Activated CD4-positive, alpha-beta T cell treated with anti-CD3 and anti-CD28 coated beads for 24 hours (primary cell): ENCODE measurements at places on chromosomes 5 and 9.

DNA sequence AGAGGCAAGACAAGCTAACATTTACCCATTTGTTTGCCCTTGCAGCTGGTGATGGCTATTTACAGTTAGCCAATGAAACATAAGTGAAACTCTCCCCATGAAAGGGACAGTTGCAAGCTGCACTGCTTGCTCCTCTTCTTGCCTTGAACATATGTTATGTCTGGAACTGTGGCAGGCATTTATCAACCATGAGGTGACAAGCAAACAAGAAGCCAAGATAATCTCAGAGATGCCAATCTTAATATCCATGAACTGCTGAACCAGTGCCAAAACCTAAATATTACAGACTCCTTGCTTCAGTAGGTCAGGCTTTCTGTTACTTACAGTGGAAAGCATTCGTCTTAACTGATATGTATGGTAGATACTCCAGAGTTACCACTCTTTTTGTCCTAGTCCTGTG lies 133.4 kb downstream of the ACTBL2 start:
- DNase-seq: no peak

DNA sequence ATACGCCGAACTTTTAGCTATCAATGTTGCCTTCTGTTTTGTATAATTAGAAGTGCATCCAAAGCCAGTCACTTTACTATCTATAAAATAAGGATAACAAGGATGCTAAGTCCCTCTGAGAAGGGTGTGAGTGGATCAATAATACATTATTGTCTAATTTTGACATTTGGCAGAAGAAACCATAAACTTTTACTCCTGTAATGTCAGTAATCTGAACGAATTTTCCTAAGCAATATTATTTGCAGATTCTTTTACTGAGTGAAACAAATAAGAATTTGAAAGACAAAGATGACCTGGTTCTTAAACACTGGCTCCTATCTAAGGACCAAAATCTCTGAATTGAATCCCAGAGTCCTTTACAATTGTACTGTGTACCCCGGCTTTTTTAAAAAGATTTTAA lies 126.6 kb upstream of the TMEM161B start:
- no peak for DNase-seq

GRCh38 chr9:127036437-127036836 lies 86.0 kb downstream of the ANGPTL2 start:
- no peak for DNase-seq

DNA sequence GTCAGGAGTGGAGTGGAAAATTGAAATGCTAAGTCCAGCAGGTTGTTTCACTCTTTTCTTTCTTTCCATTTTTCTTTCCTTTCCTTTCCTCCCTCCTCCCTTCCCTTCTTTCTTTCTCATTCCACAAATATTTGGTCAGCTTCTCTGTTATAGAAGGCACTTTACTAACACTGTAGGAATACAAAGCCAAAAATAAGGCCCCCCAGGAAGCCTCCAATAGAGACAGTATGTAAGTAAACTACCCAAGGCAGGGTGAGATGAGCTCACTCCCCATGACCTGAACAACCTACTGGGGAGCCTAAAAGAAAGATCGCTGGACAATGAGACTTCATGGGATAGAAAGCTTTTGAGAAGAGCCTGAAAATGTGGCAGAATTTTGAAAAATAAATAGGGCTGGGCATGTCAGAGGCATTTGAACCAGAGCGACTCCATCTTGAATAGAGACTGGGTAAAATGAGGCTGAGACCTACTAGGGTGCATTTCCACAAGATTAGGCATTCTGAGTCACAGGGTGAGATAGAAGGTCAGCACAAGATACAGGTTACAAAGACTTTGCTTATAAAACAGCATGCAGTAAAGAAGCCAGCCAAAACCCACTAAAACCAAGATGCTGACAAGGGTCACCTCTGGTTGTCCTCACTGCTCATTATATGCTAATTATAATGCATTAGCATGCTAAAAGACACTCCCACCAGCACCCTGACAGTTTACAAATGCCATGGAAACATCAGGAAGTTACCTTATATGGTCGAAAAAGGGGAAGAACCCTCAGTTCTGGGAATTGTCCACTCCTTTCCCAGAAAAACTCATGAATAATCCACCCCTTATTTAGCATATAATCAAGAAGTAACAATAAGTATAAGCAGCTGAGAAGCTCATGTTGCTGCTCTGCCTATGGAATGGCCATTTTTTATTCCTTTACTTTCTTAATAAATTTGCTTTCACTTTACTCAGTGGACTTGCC lies 158.9 kb upstream of the EGFLAM start:
- no peak for DNase-seq

DNA sequence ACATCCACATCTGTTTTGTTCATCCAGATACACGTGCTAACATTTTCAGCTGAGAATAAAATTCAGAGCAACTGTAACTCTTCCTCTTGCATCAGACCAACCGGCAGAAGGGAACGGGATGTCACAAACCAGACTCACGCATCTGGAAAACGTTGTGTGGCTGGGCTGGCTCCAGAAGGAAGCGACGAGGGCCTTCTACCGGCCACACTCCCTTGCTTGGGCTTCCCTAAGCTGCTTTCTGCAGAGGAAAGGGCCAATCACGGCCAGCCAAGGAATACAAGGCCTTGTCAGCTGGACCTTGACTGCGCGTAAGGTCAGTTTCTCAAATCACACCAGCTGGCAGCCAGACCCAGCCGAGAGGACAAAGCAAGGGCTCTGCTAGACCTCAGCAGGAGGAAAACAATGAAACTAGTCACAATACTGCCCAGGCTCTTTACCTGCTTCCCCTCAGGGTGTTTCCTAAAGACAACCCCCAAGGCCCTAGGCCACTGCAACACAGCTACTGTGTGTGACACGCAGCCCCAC lies 106.1 kb downstream of the THBS4 start:
- DNase-seq: no peak

- no peak for DNase-seq
These were observed 22.1 kb downstream of the URM1 start for GRCh38 chr9:128393145-128393775.

GRCh38 chr5:132462856-132463745 lies 27.5 kb downstream of the IRF1 start:
- no peak for DNase-seq

GRCh38 chr5:18203296-18203695 lies 569.0 kb downstream of the TAF11L14 start:
- DNase-seq: no peak

DNA sequence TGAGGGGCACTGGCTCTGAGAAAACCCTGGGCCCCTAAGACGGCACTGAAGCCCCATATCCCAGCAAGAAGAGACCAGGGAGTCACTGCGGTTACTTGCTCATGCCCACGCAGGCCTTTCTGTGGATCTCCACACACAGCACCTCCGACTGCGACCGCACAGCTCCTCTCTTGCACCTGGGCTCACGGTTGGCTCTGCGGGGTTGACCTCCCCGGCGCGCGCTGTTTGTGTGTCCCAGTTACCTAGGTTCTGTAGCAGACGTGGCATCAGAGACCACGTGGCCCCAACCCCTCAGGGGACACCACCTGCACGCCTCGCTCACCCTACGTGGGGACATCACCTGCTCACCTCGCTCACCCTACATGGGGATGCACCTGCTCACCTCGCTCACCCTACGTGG lies 12.7 kb downstream of the LPCAT1 start:
- no peak for DNase-seq

DNA sequence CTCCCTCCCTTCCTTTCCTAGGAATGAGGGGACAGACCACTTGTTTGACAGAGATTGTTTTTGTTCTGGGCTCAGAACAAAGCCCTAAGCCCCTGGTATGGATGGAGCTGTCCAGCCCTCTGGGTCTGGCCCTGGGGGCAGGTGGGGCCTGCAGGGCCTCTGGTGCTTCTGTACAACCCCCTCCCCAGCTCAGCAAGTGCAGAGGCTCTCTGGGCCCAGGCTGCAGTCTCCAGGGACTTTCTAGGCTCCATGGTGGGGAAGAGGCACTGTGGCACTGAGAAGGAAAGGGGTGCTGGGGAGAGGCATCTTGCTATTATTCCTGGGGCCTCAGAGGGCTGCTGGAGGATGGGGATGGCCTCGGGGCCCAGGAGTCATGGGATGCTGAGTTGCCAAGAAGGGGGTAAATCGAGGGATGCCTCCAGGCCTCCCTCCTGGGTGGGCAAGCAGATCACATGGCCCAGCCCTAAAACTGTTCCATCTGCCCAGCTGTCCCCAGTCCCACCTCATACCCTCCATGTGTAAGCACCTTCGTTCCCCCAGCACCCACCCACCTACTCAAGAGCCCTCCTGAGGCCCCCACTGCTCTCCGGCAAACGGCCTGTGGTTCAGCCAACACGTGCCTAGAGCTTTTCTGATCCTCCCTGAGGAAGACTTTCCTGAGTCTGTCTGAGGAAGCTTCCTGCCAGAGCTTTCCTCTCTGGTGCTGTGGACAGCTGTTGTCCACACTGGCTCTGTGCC lies 225.7 kb downstream of the CACNA1B start:
- no peak for DNase-seq

DNA sequence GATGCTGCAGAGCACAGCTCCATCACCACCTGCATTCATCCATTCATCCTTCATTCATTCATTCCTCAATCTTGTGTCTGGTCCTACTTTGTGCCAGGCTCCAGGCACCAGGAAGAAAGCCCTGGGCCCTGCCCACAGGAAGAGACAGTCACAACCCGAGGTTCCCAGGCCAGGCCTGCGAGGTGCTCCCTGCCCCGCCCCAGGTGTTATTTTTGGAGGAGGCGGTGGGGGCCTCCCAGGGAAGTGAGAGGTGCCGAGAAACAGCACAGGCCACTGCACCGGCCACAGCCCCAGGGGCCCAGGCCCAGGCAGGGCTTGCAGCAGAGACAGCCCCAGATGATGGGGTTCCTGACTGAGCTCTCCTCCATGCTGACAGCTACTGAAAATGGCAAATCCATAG lies 33.4 kb downstream of the VAV2 start:
- DNase-seq: no peak

DNA sequence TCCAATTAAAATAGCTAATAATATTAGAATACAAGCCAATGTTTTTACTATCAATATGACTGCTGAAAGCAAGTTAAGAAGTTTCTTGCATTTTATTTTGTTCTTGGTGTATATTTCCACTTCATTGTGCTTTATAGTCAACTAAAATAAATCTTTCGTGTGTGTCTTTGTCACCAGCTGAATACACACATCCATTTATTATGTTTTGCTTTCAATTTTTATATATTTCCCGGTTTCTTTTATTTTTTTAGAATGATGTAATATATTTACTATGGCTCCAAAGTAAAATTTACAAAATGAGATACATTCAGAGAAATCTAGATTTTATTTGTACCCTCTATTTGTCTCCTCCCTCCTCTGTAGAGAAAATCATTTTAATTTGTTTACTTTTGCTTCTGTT lies 495.9 kb upstream of the PAPPA start:
- no peak for DNase-seq

GRCh38 chr9:119302988-119303698 lies 66.1 kb downstream of the BRINP1 start:
- no peak for DNase-seq

DNA sequence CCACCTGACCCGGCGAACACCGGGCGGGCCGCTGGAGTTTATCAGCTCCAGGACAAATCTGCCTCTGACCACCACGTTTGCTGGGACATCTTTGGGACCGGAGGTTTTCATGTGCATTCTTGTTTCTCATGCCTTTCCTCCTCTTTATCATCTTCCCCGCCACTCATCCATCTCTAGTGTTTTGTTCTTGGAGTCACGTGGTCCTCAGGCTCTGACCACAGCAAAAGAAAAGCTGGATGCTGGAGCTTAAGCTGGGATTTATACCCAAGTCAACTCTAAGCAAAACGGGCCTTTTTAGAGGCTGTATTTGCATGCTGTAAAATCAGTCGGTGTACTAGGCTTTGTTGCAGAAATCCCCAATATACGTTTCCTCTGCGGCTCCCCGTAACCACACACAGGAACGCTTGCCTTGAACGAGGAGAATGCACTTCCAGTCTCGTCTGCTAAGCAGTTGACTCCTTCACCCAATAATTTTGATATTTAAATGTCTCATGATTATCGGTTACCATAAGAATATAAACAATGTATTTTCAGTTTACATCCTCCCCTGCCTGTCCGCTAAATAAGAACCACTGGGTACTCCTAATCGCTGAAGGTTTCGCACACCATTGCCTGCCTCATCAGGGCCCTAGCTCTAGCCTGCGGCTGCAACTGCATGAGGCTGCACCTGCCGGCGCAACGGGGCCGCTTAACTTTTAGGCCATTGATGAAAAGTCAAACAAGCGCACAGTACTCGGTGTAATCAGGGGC lies 560 bp upstream of the NDUFS6 start:
- DNase-seq: peak; percentile 14

GRCh38 chr5:11072568-11072967 lies 311.5 kb upstream of the DAP start:
- no peak for DNase-seq

DNA sequence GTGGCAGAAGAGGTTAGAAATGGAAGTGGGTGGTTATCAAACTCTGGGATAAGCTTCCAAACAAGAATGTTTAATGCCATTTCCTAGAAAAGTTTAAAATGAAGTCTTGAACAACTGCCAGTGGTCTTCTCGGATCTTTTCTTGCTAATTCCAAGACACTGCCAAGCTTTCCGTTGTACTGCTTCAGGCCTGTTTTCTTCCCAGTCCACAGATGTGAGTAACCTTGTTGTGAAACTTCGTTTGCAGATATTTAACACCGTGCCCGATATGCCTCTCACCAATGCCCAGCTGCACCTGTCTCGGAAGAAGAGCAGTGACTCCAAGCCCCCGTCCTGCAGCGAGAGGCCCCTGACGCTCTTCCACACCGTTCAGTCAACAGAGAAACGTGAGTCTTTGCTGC lies 269.8 kb downstream of the NR3C1 start:
- DNase-seq: no peak

DNA sequence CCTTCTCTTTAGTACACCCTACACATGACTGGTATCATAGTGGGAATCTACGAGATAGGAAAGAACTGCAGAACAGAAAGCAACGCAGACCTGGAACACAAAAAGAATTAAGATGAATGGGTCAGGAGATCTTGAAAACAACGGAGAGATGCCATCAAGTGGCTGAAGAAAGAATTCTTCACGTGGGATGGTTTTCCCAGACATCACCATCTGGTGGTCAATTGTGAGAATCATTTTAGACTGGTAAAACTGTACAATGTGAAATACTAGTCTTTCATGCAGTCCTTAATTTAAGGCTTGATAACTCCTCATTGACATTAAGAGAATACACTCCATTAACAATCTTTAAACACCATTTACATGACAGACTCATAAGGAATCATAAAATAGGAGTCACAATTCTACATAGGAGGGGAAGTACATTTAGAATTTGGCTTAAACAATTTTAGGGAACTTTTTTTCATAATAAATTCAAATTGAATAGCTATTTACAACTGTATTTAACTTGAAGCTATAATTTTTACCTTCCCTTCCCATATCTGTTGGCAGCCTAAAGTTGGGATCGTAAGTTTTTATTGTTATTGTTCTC lies 128.4 kb upstream of the TRPM3 start:
- no peak for DNase-seq

DNA sequence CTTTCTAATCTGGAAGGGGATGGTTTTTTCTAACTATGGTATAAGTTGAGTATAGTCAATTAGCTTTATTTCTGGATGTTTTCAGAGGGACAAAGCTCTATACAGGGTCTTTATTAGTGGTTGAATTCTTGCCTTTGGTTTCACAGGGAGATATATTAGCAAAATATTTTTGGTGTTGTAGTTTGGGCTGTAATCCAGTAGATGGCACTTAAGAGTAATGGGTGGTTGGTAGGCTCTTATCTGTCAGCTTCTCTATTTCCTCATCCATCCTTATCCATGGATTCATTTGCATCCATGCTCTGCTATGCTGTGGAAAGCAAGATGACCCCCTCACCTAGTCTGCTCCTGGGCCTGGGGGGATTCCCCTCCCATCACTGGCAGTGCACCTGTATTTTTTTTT lies 363.6 kb upstream of the CYLC2 start:
- DNase-seq: no peak
